Renal cortex interstitium (tissue), 15 donors: ENCODE measurements at places on chromosomes 3 and 15. TPM values are rescaled to one million over a fixed set of nuclear protein-coding genes. Genes with fewer than 3 reads are reported as not detected.

GRCh38 chr3:43072361-43072760 lies 33.5 kb downstream of the POMGNT2 start:
- DNase-seq = no peak

GRCh38 chr3:191753196-191753595 lies 292.2 kb downstream of the PYDC2 start:
- no peak for DNase-seq

GRCh38 chr15:43854801-43855200 lies 28.0 kb downstream of the WDR76 start:
- no peak for DNase-seq

DNA sequence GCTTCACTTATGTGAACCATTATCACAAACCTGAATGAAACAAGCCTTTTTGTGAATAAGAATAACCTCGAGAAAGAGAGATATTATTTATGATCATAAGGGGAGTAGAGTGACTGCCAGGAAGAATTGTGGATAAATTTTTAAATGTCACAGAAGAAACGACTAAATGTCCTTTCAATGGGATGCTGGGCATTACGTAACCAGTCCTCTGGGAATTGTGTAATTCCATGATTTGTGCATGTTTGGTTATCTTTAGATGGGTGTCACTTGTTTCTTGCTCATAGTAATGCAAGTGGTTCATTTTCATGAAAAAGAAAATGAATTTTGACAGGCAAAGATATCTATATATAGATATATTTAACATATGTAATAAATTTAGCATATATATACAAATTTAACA lies 379.5 kb upstream of the AGTR1 start:
- no peak for DNase-seq

- peak; percentile 32 for DNase-seq
These were observed 95.3 kb downstream of the SLC49A4 start for GRCh38 chr3:122890077-122890719.

NPAP1 gene
- polyA plus RNA-seq = 0.86 TPM

CHRNA3 gene
- polyA plus RNA-seq = 1.4 TPM

GOLGA6D gene
- polyA plus RNA-seq = 0.20 TPM

CHL1 gene
- 17.1 TPM for polyA plus RNA-seq
